ENCODE measurements at places on chromosomes 3 and 15. TPM values are rescaled to one million over a fixed set of nuclear protein-coding genes. Genes with fewer than 3 reads are reported as not detected.

DNA sequence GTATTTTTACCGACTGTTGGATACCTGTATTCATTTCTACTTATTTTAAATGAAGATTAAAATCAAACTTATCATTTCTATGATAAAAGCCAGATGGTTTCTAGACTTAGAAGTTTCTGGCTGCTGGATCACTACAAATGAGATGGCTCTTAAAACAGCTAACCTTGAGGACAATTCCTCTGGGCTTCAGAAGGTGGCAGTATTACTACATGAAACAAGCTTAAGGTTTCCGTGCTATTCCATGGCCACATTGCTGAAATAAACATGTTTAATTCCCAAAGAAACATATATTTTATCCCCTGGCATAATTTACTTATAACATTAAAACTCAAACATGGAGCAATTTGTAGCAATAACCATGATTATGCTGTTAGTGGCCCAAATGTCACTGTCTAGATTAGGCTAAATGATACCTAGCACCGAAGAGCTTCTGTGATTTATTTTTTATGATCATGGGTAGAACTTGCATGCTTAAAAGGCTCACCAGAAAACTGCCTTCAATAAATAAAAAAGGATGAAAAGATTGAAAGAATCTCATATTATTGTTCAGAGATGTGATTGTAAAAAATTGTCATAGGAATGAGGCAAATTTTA is 204.0 kb upstream of the NANOGP8 start:
- DNase-seq = no peak

DNA sequence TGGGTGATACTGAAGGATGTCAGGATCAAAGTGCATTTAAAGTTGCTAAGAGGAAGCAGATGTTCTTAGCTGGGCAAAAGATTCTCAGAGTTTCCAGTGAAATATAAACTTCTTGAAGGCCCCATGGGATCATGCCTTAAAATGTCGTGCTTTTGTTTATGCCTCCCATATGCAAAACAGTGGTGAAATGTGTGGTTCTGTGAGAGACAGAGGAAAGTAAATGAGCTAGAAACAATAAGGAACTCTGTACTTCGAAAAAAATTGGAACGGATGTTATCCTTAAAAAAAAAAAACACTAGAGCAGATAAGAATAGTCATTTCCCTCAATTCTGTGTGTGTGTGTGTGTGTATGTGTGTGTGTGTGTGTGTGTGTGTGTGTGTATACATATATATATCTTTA is 497.0 kb upstream of the TBL1XR1 start:
- DNase-seq = no peak

DNA sequence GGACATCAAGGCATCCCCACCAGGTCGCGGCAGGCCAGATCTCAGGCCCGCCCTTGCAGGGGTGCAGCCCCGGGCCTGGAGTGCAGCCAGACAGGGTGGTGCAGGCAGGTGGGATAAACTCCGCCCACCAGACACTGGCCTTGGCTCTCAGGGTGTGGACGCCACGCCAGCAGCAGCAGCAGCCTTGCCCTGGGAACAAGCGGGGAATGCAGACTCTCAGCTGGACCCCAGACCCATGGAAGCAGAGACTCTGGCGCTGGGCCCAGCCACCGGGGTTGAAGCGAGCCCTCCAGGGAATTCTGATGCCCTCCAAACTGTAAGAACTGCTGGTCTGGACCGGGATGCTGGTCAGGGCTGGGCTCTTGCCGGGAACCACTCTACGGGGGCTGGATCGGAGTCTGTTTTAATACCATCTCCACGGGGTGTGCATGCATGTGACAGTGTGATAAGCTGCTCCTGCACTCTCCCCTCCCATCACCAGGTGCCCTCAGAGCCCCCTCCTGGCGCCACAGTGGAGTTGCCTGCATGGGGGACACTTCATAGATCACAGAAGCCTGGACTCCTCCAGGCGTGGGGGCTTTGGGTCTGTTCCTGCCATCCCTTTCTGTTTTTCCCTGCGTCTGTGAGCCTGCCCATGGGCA is 142.7 kb downstream of the NSMCE3 start:
- DNase-seq = no peak

DNA sequence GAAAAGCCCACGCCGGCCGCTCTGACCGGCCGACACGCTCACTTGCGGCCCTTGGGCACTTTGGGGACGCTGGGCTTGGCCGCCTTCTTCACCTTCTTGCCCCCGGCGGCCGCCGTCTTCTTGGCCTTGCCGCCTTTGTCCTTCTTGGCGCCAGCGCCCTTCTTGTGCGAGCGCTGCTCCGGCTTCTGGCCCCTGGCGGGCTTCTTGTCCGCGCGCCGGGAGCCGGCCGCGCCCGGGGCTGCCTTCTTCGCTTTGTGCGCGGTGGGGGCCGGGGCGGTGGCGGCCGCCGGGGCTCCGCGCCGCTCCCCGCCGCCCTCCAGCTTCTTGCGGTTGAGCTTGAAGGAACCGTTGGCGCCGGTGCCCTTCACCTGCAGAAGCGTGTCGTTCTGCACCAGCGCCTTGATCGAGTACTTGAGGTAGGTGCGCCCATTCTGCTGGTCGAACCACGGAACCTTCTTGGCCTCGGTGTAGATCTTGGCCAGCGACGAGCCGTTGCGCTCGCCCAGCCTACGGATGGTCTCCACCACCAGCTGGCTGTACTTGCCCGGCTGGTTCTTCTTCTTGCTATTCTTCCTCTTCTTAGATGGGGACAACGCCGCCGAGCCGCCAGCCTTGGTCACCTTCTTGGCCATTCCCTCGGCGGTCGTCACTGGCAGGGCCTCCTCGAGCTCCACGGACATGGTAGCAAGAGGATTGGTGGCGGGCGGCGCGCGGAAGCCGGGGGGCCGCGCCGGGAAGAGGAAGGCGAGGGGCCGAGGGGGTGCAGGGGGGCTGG is 36.7 kb downstream of the HMCES start:
- DNase-seq = peak; percentile 90

Gene ZNF860
- total RNA-seq = 2.3 TPM

Gene GOLGA6L9
- 1.3 TPM for total RNA-seq

DNA sequence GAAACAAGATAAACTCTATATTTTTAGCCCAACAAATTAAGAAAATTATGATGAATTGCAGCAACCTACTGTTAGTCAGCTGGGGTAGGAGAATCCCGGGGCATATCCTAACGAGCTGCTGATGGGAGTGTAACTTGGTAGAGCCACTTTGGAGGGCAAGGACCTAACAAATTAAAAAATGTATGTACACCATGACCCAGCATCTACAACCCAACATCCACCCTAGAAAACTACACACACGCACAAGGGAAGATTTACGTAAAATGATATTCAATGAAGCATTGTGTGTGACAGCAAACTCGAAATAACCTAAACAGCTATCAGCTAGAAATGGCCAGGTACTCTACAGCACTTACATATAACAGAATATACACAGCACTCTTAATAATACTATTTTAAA is 1.9 kb downstream of the BCL2A1 start:
- no peak for DNase-seq

Gene CCK
- not detected for total RNA-seq

- no peak for DNase-seq
Measured at GRCh38 chr3:180447136-180447535, 154.8 kb upstream of the TTC14 start.

GRCh38 chr3:191120447-191121298 is 78.4 kb upstream of the OSTN start:
- DNase-seq = no peak

DNA sequence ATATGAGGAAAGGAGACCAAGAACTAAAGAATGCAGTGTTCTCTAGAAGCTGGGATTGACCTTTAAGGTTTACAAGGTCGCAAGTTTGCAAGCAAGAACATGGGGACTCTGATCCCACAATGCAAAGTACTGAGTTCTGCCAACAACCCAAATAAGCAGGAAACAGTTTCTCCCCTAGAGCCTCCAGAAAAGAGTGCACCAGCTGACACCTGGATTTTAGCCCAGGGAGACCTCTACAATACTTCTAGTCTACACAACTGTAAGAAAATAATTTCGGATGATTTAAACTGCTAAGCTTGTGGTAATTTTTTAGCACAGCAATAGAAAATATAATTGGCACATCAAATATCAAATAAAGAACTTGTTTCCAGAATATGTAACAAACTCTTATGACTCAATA is 46.4 kb downstream of the EHHADH start:
- DNase-seq = no peak

- peak; percentile 43 for DNase-seq
Measured at GRCh38 chr15:65091946-65092770, 15.6 kb downstream of the KBTBD13 start.

DNA sequence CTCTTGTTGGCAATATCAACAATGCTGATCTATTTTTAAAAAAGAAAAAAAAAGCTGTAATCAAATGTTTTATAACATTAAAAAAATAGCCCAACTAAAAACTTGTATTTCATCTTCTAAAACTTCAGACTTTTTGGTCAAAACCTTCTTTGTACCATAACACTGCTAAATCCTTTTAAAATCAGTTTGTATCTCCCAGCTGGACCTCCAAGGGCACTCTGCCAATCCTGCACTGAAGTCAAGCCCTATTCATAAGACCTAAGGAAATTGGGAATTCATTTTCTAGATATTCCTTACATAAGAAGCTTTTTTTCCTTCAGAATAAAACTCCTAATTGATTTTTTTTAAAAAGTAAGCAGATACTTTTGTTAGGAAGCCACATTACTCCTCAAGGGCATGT is 38.2 kb upstream of the HCLS1 start:
- DNase-seq = no peak

GRCh38 chr3:42545284-42545900 is 36.4 kb downstream of the SEC22C start:
- no peak for DNase-seq

DNA sequence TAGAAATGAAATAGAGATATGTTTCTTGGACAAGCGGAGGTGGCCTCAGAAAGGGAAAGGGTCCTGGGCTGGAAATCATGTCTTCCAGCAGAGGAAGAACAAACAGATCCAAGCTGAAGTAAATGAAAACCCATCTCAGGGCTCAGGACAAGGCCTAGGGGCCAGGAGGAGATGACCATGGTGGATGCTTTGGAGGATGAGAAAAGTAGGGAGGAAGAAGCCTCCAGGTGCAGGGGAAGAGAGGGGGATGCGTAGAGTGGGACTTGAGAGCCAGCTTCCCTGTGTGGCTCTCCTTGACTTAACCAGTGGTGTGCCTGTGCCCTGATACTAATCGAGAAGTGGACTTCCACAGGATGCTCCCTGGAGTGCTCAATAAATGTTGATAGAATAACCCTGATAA is 203.2 kb downstream of the FAM43A start:
- no peak for DNase-seq

DNA sequence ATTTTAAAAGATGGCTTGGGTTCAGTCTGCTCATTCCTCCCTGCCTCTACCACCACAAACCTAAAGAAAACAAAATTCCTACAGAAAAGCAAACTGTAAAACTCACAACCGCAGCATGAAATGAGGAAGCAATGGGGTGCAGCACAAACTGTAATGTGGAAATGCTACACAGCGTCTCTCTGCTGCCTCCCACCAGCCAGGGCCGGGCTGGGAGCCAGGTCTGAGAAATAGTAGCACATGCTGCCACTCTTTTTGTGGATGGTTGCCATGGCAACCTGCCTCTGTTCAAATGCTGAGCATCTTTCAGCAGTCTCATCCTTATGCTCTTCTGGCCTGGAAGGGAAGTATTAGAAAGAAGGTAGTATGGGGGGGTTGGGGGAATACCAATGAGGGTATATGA is 55.4 kb downstream of the EOMES start:
- peak; percentile 94 for DNase-seq

GRCh38 chr3:60147249-60147950 is 1097.6 kb upstream of the CFAP20DC start:
- DNase-seq = no peak

DNA sequence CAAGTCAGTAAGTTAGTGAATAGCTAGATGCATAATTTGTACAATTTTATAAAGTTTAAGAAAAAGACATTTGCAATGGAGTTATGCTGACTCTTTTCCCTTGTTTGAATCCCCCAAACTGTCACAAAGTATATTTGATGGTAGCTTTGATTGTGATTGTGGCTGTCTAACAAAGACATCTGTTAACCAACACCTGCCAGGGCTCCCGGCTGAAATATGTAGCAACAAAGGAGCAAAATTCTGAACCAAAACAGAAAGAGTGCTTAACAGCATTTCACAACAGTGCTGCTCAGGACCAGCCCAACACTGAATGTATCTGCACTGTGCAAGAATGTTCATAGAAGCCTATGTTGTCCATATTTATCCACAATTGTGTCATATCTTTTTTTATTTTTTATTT is 39.4 kb downstream of the LEO1 start:
- no peak for DNase-seq

DNA sequence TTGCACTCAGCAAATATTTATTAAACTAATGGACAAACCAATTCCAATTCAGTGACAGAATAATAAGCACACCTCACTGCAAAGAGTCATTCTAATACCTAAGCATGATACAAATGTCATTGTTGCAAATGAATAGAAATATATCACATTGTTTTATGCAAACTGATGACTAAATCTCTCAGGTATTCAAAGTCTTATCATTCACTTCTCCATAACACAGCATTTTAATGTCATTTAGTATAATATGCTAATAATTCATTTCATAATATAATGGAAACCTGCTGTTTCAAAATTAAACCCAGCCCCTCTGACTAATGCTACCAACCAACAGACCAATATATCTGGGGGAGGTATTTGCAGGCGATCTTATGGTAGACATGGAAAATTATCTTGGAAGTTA is 71.8 kb downstream of the FGF7 start:
- no peak for DNase-seq

DNA sequence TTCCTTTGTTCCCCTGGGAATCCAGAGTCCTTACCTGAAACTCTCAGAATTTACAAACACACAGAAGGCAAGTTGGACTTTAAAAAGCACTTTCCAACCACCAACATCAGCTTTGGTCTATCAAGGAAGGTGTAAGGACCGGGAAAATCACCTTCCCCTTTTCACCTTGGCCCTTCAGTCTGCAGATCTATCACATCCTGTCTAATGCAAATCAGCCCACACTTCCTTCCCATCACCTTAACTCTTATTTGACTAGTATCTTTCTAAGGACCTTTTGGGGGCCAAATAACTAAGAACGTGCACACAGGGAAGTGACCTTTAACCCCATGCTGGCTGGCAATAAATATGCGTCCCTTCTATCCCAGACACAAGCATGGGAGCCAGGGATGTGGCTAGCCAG is 320.6 kb downstream of the ARRDC4 start:
- DNase-seq = no peak

Gene LDHAL6B
- not detected for total RNA-seq

GRCh38 chr3:159974-160373 is 36.6 kb upstream of the CHL1 start:
- no peak for DNase-seq

DNA sequence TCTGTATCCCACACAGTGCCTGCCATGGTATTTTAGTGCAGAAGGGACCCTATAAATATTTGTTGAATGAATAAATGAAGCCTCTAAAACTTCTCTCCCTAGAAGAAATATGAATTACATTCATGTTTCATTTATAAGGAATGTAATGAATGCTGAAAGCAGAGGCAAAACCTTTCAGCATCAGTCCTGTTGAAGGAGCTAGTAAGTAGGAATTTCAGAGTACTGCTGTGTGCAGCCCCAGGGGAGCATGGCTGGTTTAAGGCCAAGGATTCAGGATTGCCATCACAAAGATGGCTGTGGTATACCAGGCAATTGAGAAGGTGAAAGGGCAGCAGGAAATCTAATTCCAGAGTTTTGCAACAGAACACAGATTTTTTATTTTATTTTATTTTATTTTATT is 1131.4 kb downstream of the IGSF11 start:
- no peak for DNase-seq

GRCh38 chr3:101850246-101851051 is 1.1 kb downstream of the NFKBIZ start:
- no peak for DNase-seq

Data from posterior vena cava (tissue), 2 donors.